Forelimb muscle (tissue), 1 donor: ENCODE measurements at places on chromosomes 3 and 15. TPM values are rescaled to one million over a fixed set of nuclear protein-coding genes. Genes with fewer than 3 reads are reported as not detected.

Gene MOBP
- 0.09 TPM for polyA plus RNA-seq

Gene NLGN1
- 1.5 TPM for polyA plus RNA-seq

Gene LYZL4
- not detected for polyA plus RNA-seq

Gene NR1I2
- polyA plus RNA-seq = 0.33 TPM

Gene KLHL40
- 162 TPM for polyA plus RNA-seq

Gene SLC9A9
- polyA plus RNA-seq = 10.0 TPM

Gene AGBL1
- 25.5 TPM for polyA plus RNA-seq

Gene CYP8B1
- polyA plus RNA-seq = 0.09 TPM

Gene RAB6B
- polyA plus RNA-seq = 10.7 TPM
